NCI-H1930 (cell line): ENCODE measurements at places on chromosomes 6 and 20.

GRCh38 chr6:86192123-86192522, 549.4 kb upstream of the SYNCRIP start:
- DNase-seq, result no peak

DNA sequence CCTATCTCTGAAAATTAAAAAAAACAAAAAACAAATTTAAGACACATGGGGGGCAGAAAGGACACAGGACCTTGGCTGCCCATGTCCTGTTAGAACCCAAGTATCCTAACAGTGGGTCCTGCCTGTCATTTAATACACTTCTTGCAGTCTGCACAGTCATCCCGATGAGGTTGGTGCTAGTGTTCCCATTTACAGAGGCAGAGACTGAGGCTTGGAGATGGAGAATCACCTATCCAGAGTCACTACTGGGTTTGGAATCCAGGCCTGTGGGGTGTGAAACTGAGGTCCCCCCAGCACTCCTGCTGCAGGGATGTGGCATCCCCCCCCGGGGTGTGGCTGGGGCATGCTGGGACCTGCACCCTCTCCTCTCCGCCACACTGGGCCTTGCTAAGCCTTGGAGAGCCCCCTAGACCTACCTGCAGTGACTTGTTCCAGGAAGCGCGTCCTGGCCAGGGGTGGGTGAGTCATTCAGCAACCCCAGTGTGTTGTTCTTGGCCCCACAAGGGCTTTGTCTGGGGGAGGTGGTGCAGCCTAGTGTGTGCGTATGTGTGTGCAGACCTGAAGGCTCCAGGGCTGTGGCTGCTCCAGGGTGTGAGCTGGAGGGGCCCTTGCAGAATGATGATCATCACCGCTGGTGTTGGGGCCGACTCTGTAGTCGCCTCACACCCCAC, 49.7 kb downstream of the BCAS4 start:
- no peak for DNase-seq

DNA sequence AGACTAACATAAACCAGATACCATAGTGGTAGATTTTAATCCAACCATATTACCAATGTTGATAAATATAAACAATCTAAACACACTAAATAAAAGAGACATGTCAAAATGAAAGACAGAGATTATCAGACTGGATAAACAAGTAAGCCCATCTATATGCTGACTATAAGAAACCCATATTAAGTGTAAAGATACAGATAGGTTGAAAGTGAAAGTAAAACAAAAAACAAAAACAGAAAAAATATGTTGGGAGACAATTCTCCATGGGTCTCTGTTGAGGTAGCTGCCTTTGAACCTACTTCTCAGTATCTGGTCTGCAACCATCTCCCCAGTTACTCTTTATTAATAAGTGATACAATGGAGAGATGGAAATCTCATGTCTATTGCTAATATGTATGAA, 21.2 kb downstream of the REV3L start:
- no peak for DNase-seq

GRCh38 chr6:135403584-135403983, 94.0 kb downstream of the AHI1 start:
- no peak for DNase-seq

DNA sequence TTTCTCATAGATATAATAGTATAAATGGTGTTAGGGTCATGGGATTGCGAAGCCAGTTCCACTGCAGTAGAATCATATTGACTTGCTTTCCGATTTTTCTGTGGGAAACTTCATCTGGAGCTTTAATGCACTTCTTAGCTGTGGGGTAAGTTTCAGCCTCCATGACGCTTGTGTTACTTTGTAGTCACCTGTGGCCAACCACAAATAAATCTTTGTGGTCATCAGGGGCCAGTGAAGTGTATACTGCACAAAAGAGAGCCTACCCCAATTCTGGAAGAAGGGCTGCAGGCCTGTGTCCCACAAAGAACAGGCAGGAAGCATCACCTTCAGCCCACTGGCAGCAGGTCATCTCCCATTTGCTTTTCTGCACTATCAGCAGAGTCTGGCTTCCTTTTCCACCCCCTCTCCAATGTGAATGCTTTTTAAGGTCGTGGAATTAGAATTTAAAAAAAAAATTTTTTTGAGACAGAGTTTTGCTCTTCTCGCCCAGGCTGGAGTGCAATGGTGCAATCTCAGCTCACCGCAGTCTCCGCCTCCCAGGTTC, 32.0 kb downstream of the MTHFD1L start:
- DNase-seq, result no peak

- no peak for DNase-seq
Observed at GRCh38 chr20:24721891-24722568, 227.0 kb upstream of the CST7 start.

- no peak for DNase-seq
Observed at GRCh38 chr20:57589728-57590484, 29.0 kb downstream of the PCK1 start.

DNA sequence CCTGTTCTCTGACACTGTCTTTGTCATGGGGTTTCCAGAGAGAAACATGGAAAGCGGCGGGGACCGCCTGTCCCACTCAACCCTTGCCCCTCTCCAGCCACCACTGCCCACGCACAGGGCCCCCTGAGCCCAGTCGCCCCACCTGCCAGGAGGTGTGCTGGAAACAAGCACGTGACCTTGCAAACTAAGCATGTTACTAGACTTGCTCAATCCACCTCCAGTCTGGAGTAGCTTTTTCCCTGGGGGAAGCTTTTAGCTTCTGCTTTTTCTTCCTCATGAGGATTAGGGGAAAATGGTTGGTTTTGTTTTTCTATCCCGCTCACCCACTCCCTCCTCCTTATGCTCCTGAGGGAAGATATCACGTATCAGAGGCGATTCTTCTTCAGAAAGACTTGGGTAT, 105.7 kb downstream of the PLEKHG1 start:
- DNase-seq, result no peak

DNA sequence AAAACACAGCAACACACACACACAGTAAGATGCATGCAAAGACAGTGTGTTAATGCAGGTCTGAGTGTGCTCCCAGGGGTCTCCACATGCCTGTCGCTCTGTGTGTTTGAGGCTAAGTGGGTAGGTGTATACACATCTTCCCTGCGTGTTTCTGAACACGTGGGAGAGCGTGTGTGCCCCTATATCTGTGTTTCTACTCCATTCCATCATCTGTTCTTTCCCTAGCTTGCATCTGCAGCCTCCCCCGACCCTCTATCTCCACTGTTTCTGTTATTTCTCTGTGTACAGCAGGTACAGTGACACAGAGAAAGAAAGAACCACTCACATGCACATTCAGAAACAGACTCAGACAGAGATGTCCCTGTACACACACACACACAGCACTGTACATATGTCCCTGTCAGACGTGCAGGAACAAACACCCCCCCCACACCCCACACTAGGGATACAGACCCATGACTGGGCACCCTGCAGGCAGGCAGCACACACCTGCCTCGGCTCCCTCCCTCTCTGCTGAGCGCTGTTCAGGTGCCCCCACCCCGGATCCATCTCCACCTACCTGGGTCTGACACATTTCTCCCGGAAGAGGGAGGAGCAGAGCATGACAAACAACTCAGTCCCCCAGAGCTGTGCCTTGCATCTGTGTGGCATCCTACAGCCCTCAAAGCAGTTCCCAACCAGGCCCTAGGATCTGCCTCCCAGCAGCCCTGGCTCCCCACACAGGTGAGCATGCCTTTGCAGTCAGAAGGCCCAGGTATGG, 27.6 kb downstream of the KCNK15 start:
- DNase-seq, result no peak

DNA sequence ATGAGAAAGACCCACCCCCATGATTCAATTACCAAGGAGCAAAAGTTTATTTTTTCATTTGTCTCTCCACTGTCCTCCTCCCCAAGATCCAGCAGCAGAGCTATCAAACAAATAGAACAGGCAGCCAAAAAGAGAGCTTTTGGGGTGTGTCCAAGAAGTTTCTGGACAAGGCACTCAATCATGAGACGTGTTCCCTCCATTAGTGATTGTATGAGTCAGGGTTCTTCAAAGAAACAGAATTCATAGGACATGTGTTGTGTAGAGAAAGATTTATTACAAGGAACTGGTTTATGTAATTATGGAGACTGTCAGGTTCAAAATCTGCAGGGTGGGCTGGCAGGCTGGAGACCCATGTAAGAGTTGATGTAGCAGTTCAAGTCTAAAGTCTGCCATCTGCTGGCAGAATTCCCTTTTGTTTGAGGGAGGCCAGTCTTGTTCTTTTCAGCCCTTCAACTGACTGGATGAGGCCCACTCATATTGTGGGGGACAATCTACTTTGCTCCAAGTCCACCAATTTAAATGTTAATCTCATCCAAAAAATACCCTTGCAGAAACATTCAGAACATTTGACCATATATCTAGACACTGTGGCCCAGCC, 248.1 kb upstream of the OPRM1 start:
- no peak for DNase-seq

- DNase-seq, result no peak
Observed at GRCh38 chr6:56593801-56594318, 48.8 kb downstream of the DST start.

DNA sequence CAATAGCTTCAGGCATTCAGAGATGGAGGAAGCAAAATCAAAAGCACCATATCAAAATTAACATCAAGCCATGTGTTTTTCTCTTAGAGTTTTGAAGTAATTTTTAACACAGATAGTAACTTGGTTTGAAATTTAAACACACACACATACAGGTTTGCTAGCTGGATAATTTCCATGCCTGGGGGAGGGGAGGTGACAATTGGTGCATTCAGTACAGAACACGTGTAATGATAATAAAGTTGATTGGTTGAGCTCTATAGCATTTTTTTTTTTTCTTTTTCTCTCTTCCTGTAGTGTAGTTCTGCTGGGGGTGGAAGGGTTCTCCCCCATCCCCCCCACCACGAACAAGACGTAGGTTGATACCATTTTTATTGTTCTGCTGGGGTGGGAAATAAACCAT, 564.8 kb downstream of the LMBRD1 start:
- no peak for DNase-seq

GRCh38 chr20:43716757-43717615, 9.8 kb downstream of the GTSF1L start:
- DNase-seq, result no peak

- no peak for DNase-seq
Observed at GRCh38 chr20:16551607-16552006, 21.6 kb downstream of the KIF16B start.

DNA sequence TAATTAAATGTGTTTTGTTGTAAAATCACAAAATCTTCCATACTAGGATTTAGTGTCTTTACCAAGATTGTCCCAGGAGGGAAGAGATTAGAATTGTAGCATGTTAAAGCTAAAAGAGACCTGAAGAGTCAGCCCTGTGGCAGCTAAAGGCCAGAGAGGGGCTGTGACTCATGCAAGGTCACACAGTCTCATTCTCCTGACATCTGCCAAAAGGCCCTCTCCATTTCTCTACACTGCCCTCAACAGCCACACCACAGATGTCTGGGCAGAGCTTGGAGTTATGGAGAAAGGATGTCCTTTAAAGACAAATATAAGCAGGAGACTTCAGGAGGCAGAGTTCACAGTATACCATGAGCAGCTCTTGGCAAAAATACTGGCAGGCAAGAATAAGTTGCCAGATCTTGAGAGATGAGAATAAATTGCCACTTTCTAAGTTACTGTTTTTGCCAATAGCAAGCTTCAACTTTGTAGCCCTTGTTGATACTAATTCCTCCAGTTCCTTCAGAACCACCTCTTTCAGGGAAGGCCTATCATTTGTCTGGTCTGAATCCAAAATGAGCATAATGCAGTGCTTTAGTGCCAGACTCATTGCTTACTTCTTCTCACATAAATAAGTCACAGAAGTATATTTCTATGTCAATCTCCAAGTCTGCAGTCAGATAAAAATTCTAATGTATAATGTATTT, 41.7 kb downstream of the AKIRIN2 start:
- DNase-seq, result no peak

DNA sequence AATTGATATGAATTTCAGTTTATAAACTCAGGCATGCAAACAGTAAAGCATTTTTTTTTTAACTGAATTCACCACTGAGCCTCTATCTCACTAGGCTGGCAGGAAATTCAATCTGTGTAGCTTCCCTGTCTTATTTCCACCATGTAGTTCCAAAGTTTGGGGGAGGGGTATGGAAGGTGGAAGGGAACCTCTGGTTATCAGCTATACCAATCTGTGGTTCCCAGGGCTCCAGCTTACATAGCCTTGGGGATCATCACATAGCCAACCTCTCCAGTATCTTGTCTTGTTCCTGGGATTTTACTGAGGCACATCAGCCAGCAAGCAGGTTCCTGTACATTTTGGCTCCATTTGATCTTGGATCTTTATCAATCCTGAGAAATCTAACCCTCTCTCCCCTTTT, 15.6 kb downstream of the RAD21L1 start:
- no peak for DNase-seq

DNA sequence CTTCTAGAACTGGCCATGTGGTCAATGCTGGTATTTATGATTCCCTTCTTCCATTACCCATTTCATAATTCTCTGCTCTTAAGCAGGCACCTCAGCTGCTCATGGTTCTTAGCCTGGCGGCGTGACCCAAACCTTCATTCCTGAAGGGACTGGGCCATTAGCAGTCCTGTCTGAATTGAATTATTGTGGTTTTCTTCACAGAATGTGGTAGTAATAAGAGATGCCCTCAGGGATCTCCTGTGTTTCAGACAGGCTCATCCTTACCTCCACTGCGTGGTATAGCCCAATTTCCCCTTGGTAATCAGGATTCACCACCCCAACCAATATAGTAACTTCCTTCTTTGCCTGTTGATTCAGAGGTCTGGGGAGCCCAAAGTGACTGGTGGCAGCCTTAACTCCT, 37.6 kb downstream of the PKIB start:
- no peak for DNase-seq

DNA sequence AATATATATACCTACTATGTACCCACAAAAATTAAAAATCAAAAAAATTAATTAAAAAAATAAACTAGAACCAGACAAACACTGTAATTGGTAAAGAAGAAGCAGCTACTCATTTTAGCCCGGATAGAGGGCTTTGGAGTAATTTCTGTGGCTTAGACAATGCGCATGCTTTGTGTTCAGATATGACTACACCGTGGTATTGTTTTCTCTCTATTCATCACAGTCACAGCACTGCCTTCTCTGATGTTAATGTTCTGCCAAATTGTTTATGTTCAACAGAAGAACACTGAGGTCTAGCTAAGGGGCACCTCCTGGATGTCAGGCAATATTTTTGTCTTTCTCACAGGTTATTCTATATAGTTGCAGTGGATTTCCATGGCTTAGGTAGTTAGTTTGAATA, 77.5 kb upstream of the GJE1 start:
- DNase-seq, result no peak

DNA sequence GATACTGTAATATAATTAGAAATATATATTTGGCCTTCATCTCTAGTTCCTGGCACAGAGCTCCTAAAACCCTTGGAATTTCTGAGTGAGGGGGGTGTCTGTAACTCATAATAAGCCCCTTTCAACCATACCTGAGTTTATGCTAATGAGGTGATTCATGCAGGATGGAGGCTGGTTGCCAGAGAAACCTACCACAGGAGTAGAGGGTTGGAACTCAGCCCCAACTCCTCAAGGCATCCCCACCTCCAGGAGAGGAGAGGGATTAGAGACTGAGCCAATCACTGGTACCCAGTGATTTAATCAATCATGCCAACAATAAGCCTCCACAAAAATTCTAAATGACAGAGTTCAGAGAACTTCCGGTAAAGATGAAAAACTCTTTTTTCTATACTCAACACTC, 17.5 kb downstream of the UQCC1 start:
- no peak for DNase-seq
